ENCODE measurements at places on chromosomes 16 and 17.

DNA sequence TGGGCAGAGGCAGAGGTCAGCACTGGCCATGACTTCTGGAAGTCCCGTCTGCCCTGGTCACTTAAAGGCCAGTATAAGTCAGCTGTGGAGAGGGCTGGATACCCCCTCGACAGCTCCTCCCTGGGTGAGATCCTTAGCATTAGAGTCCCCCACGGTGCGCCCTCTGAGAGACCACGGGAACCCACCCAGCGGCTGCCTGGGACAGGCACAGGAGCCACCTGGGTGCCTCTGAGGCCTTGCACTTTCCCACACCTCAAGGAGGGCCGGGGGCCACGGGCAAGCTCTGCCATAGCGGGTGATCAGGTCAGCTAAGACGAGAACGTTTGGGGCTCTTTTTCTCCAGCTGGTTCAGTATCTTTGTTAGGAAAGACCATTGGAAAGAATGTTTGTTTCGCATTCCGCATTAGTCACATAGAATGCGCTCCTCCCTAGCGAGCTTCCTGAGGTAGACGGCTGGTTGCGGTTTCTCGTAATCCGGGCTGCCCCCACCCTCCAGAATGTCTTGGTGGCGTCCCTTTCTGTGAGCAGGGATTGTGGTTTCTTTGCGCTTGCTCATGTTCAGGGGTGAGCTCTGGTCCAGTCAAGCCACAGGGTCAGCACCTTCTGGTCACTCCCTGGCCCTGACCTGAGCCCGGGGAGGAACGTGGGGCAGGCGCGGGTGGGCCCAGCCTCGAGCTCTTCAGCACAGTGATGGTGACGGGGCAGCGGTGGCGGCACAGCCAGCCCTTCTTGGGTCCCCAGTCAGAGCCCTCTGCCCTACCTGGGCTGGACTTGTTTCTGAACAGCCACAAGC lies 25.2 kb downstream of the NME3 start:
- no peak for DNase-seq

- DNase-seq = no peak
Measured at GRCh38 chr16:67039260-67040020, 10.5 kb downstream of the CBFB start.

DNA sequence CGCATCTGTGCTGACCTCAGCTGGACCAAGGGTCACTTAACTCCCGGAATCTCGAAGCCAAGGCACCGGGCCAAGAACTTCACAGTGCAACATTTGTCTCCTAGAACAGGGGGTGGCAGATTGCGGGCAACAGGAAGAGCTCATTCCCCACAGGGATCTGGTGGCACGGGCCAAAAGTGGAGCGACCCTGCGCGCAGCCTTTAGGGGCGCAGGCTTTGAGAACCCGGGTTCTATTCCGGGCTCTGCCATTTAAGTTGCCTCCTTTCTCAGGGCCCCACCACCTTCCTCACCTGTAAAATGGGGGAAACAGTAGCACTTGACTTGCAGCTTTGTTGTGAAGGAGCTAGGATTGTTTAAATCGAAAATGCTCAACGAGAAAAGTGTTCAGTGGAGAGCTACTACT lies 651 bp downstream of the SHMT1 start:
- DNase-seq = no peak

DNA sequence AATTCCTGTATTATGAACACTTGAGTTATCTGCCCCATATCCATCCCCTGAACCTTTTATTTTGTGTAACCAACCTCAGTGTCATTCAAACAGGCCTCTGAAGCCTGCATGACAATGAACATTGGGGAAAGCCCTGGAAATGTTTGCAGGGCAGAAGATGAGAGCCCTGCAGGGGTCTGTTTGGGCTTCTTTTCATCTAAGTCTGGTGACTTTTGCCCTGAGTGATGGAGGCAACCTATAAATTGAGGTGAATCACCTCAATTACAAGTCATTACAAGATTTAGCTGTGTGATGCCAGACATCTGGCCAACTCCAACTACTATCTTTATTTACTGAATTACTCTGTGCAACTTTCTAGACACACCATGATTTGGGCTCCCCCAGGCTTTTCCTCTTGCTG lies 189.2 kb downstream of the MAF start:
- no peak for DNase-seq

- peak; percentile 37 for DNase-seq
Measured at GRCh38 chr16:27792486-27793248, 242.7 kb downstream of the KATNIP start.

DNA sequence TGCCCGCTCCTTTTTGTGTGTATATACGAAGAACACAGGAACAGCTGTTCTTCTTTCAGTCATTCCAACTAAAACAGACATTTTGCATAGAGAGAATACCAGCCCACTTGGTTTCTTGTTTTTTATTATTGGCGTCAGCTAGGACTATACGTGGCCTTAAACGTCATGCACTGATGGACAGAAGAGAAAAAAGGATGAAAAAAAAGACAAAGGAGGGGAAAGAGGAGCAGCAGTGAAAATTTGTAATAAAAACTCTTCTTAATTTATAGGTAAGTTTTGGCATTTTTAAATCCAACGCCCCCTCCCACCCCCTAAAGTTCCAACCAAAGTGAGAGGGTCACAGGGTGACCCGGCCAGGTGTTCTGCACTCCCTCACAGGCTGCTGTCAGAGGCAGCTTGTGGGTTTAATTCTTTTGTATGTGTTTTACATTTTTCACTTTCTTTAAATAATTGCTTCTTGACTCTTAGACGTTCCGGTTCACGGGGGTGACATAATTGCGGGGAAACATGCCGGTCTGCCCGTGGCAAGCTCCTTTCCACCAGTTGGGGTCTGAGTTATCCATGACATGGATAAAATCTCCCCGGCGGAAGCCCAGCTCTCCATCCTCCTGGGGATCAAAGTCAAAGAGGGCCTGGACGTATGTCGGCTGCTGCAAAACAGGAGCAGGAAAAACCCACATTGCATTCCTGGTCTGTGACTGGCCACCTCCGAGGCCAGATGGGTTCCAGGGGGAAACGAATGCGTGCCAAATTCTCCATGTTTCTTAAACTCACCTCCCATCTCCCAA lies 30.9 kb upstream of the SLC25A19 start:
- DNase-seq = no peak

Measured in natural killer cell treated with Interleukin-12 subunit alpha and Interleukin-12 subunit beta and Interleukin-15 and Interleukin-18, amount 100 ng/mL, for 72 hours (primary cell).